ENCODE measurements at places on chromosomes 1 and 21.

- no peak for DNase-seq
Observed at GRCh38 chr1:2605509-2606395, 19.2 kb downstream of the PRXL2B start.

GRCh38 chr1:183234660-183235476, 48.8 kb downstream of the LAMC2 start:
- no peak for DNase-seq

DNA sequence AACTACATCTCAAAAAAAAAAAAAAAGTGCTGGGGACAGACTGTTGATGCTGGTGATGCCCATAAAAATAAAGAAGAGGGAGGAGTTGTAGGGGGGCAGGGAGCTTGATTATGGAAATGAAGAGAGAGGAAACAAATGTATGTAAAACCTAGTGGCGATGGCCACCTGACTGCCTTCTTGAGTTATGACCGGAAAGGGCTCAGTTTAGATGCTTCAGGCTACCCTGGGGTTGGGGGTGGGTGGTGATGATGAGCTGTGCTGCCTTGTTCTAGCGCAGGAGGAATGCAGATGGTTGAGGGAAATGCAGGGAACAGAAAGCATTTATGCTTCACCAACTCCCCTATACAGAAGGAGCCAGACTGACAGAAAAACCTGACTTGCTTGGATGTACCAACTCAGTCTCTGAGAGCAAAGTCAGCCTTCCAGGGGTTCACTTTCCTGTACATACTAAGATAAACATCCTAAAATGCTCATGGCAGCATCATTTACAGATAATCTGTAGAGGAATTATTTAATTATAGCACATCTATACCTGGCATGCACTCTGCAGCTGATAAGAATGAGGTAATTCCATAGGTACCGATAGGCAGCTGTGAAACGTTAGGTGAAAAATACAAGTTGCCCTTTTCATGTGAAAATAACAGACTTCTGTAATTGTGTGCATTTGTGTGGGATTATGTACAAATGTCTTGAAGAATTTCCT, 8.0 kb upstream of the BCAR3 start:
- no peak for DNase-seq

DNA sequence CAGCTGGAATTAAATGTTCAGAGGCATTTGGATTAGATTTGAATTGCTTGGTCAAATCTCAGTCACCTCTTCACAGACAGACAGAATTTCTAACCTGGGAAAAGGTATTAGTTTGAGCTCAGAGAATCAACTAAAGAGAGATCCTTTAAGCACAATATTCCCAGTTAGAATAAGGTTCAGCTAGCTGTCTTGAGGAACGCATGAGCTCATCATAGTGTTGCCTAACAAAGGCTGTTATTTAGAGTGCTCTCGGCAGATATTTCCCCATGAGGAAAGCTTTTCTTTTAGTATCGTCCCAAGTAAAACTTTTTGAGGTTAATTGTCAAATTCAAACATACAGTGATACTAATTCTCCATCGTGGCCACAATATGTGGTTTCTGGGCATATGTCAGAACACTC, 269.9 kb downstream of the HLX start:
- no peak for DNase-seq

GRCh38 chr1:26164036-26164860, 4.5 kb downstream of the C1orf232 start:
- peak; percentile 64 for DNase-seq

DNA sequence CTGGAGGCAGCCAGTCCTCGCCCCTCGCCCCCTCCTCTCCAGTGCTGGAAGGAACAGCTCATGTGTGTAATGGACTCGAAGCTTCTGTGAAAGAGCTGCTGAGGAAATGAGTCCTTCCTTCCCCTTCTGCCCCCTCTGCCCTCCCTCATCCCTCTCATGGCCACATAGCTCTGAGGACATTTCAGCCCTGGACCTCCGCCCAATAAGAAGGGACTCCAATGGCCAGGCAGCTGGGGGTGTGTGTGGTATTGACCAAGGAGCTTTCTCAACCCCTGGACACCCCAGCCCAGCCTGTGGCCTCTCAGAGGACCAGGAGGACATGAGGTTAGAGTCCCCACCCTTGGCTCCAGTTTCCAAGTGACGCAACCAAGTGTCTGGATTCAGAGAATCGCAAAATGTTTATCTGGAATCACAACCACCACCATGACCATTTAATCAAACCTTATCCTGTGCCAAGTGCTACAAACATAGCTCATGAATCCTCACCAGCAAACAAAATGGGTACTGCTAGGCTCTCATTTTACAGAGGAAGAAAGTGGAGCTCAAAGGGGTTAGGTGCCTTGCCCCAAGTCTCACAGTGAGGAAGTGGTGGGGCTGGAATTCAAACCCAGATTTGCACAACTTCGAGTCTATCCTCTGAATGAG, 47.8 kb upstream of the ECE1 start:
- no peak for DNase-seq

DNA sequence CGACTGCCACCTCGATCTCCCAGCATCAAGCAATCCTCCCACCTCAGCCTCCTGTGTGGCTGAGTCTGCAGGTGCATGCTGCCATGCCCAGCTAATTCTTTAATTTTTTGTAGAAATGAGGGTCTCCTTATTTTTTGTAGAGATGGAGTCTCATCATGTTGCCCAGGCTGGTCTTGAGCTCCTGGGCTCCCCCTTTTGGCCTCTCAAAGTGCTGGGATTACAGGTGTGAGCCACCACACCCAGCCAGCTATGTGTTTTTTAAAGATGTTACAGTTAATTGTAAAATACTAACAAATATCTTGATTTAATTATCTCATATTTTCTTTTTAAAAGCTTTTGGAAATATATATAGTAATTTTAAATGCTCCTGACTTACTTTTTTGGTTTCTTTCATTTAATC, 181.3 kb upstream of the DMRTA2 start:
- DNase-seq: no peak

DNA sequence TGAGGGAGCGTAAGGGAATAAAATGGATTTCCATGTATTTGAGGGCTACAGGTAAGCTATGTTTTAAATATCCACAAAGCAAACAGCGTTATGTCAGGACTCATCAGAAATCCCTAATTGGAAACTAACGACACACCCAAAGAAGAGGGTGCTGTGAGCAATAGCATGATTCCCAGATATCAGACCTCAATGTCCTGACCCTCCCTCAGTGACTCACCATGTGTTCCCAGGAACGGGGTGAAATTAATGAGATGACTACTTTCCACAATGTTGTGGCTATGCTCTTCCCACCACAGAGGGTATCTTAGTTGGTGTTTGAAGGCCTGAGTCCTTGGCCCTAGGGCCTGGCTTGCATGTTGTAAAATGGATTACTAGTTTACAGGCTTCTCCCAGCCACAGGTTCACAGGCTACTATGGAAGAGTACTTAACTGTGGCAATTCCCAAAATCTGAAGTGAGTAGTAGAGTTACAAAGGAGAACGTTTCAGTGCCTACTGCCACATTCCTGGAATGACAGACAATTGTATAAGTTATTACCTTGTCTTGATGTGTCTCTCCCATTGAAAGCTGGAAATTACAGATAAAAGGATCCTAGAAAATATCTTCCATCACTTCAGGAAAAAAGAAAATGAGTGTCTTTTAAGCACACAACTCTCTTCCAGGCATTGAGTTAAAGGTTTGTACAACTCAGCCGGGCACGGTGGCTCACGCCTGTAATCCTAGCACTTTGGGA, 1.7 kb upstream of the KRTAP11-1 start:
- DNase-seq: no peak

DNA sequence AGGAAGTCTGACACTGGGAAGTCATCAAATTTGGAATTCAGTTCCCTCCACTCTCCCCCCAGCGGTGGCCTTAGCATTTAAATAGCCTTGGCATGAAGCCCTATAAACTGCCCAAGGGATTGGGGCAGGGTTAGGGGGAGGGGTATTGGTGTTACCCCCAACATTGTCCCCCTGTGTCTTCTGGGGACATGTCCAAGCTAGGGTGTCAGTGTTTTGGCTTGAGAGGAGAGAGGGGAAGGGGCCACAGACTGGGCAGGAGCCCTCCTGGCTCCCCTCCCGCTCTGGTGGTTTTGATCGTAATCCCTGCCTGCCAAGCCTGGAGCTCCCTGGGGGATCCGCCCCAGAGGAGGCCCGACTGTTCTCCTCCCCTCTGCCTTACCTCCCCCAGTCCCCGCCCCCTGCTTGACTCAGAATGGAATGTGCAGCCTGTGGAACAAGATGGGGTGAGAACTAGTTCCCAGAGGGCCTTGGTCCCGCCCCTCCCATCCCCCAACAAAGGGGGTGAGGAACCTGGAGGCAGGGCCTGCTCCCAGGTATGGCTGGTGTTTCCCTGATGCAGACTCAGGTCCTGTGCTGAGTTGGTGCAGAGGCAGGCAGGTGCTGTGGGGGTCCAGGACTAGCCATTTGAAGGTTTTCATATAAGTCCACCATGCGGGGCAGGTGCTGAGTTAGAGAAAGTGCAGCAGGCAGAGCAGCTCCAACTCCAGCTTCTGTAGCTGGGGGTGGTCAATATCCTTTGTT, 7.4 kb downstream of the SOX13 start:
- DNase-seq: no peak

DNA sequence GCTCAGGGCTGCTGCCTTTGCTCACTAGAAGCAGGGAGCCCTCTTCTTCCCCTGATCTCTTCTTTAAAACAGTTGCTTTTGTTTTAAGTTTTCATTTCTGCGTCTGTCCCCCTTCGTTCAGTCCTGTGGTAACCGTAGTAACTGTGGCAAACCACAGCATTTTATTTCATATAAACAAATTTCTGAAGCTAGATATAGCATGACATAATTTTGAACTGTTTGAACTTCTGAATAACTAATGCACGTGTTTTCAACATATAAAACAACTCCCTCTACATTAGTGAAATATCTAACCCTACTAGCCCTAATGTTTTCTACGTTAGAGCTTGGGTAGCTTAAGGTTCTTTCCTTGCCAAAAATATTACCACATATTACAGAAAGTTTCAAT, 104.6 kb downstream of the DISP1 start:
- no peak for DNase-seq

All from memory B cell (primary cell).